Osteocyte (in vitro differentiated cells): ENCODE measurements at places on chromosomes 13 and 19. TPM values are rescaled to one million over a fixed set of nuclear protein-coding genes. Genes with fewer than 3 reads are reported as not detected.

GRCh38 chr13:90526711-90527110 is 820.8 kb upstream of the MIR17HG start:
- DNase-seq, result no peak
- no peak overlapping the region for H3K4me3 ChIP-seq
- H3K27me3 ChIP-seq, result no peaks in the 10 kb centered on the region
- H3K4me1 ChIP-seq, result no peaks in the 10 kb centered on the region
- no peak overlapping the region for H3K27ac ChIP-seq

GRCh38 chr13:112448621-112449544 is 72.7 kb downstream of the SPACA7 start:
- H3K27ac ChIP-seq, result no peak overlapping the region
- no peaks in the 10 kb centered on the region for H3K36me3 ChIP-seq
- peaks cover 4% of the 10 kb centered on the region for H3K4me1 ChIP-seq
- H3K27me3 ChIP-seq, result peaks cover 5% of the 10 kb centered on the region
- H3K4me3 ChIP-seq, result no peak overlapping the region

Gene NLRP11
- not detected in 2 replicates for total RNA-seq

Gene BEST2
- total RNA-seq, result not detected in 2 replicates

Gene SIGLEC10
- total RNA-seq, result not detected in 2 replicates

Gene MUC16
- total RNA-seq, result not detected in 2 replicates
